CD4-positive, alpha-beta T cell (primary cell): ENCODE measurements at places on chromosomes 3 and 15.

- no peaks in the 10 kb centered on the region for H3K36me3 ChIP-seq
- no peak for DNase-seq
- H3K4me1 ChIP-seq = peaks cover 2% of the 10 kb centered on the region
Observed at GRCh38 chr3:149579838-149580542, 77.8 kb downstream of the WWTR1 start.

GRCh38 chr15:40933517-40933902, 4.4 kb downstream of the DLL4 start:
- DNase-seq = no peak
- H3K36me3 ChIP-seq = no peaks in the 10 kb centered on the region
- H3K27ac ChIP-seq = no peak overlapping the region
- peaks cover 37% of the 10 kb centered on the region for H3K27me3 ChIP-seq
- peaks cover 32% of the 10 kb centered on the region for H3K4me1 ChIP-seq
- H3K4me3 ChIP-seq = no peak overlapping the region

- H3K27ac ChIP-seq = no peak overlapping the region
- no peaks in the 10 kb centered on the region for H3K4me1 ChIP-seq
- peaks cover 78% of the 10 kb centered on the region for H3K36me3 ChIP-seq
- no peak for DNase-seq
- no peak overlapping the region for H3K4me3 ChIP-seq
- no peaks in the 10 kb centered on the region for H3K27me3 ChIP-seq
Observed at GRCh38 chr3:194431554-194431953, 32.5 kb upstream of the GP5 start.

DNA sequence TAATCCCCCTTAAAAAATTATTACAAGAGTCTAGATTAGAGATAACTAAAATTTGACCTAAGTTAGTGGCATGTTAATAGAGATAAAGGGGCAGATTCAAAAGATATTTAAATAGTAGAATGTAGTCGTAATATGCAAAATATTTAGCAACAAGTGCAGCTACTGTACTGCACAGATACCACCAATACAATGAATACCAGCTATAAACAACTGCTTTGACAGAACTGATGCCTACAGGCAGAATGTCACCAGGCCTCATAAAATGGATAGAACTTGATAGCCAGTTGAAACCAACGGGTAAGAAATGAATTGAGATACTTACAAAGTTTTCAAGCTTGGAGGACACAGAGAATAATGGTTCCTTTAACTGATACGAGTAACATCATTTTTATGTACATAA, 249.3 kb upstream of the VEPH1 start:
- no peaks in the 10 kb centered on the region for H3K36me3 ChIP-seq
- H3K4me1 ChIP-seq = no peaks in the 10 kb centered on the region
- no peak overlapping the region for H3K27ac ChIP-seq
- no peak for DNase-seq
- H3K27me3 ChIP-seq = no peaks in the 10 kb centered on the region

GRCh38 chr15:91127236-91127955, 27.3 kb downstream of the SV2B start:
- H3K27ac ChIP-seq = no peak overlapping the region
- DNase-seq = no peak
- H3K4me1 ChIP-seq = no peaks in the 10 kb centered on the region
- H3K27me3 ChIP-seq = peaks cover 14% of the 10 kb centered on the region
- H3K4me3 ChIP-seq = no peak overlapping the region

DNA sequence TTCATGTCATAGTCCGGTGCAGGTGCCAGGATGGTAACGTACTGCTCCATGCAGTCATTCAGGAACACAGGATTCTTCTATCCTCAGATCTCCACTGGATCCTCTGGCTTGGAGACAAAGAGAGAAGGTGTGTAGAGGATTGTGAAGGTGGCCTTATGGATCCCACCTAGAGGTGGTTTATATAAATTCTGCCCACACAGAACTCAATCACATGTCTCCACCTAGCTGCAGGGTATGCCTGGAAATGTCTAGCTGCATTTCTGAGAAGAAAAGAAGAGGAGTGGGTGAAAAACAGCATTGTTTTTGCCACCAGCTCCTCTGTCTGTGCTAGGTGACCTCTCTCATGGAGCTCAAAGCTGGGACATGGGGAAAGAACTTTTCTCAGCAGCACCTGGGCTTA, 478.7 kb downstream of the PDCD6IP start:
- H3K36me3 ChIP-seq = no peaks in the 10 kb centered on the region
- H3K4me3 ChIP-seq = no peak overlapping the region
- DNase-seq = no peak
- H3K4me1 ChIP-seq = no peaks in the 10 kb centered on the region

- no peaks in the 10 kb centered on the region for H3K27me3 ChIP-seq
- no peaks in the 10 kb centered on the region for H3K4me1 ChIP-seq
- no peak for DNase-seq
- H3K27ac ChIP-seq = no peak overlapping the region
Observed at GRCh38 chr3:37537914-37538691, 323.6 kb upstream of the CTDSPL start.

DNA sequence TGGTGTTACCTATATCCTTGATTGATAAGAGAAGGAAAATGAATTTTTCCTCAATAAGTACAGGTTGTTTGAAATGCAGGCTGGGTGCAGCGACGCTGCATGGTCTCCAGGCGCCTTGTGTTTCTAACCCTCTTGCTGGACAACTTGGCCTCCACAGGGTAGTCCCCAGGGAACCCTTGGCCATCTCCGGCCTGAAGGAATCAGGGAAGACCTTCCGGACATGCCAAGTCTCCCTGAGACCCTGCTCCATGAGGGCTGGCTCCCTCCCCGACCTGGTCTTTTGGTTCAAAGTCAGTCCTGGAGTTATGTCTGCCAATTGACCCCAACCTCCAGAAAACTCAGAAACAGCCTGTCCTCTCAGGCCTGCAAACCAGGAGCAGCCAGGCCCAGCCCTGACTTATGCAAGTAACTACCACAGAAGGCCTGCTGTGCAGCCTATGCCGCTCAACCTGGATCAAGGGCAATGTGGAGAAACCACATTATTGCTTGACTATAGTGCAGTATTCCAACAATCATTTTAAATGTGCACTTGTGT, 98.3 kb downstream of the LIPC start:
- H3K27me3 ChIP-seq = no peaks in the 10 kb centered on the region
- no peak overlapping the region for H3K4me3 ChIP-seq
- DNase-seq = no peak
- H3K36me3 ChIP-seq = no peaks in the 10 kb centered on the region
- H3K4me1 ChIP-seq = peaks cover 2% of the 10 kb centered on the region

- no peak for DNase-seq
- H3K27ac ChIP-seq = no peak overlapping the region
- no peak overlapping the region for H3K4me3 ChIP-seq
Observed at GRCh38 chr3:135197246-135197645, 402.2 kb downstream of the EPHB1 start.

GRCh38 chr3:196471551-196471950, 32.0 kb downstream of the RNF168 start:
- no peak overlapping the region for H3K4me3 ChIP-seq
- no peaks in the 10 kb centered on the region for H3K27me3 ChIP-seq
- H3K27ac ChIP-seq = no peak overlapping the region
- DNase-seq = no peak

- H3K36me3 ChIP-seq = no peaks in the 10 kb centered on the region
- peaks cover 13% of the 10 kb centered on the region for H3K4me1 ChIP-seq
- no peak overlapping the region for H3K27ac ChIP-seq
- DNase-seq = no peak
Observed at GRCh38 chr3:45566196-45566595, 28.4 kb upstream of the LIMD1 start.

GRCh38 chr3:194118920-194119319, 17.0 kb upstream of the HES1 start:
- no peak overlapping the region for H3K27ac ChIP-seq
- no peaks in the 10 kb centered on the region for H3K36me3 ChIP-seq
- no peak overlapping the region for H3K4me3 ChIP-seq
- DNase-seq = no peak

DNA sequence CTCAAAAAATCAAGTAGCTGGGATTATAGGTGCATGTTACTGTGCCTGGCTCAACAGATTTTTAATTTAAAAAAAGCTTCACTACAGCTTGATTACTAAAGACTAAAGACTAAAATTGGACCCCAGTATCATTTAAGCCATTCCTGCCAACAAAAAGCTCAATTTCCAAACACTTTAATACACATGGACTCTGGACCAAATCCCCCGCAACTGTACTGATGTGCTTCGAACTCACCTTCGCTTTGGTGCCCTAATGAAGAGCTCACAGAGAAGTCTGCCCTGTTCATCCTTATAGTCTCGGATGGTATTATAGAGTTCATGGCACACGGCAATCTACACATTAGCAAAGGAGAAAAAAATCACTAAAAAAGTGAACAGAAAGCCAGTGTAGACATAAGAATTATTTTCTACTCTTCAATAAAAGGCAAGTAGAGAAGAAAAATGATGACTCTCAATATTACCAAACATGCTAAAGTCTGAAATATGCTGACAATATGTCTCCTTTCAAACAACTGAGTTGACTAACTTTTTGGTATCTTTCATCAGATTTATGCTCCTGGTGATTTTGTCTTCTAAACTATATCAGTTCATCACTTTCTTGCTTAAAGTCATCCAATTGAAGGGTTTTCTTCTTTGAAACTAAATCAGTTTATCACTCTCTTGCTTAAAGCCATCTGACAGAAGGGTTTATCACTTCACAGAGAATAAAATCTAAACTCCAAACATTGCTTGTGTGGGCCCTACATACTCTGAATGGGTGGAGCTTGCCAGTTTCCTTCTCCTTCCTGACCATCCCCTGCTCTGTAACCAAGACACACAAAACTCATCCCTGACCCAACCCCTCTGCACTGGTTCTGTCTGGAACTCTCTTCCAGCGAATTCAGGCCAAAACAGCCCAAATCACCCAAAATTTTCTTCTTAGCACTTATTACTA, 7.2 kb downstream of the PBRM1 start:
- H3K36me3 ChIP-seq = peaks cover 61% of the 10 kb centered on the region
- H3K4me1 ChIP-seq = peaks cover 2% of the 10 kb centered on the region
- no peaks in the 10 kb centered on the region for H3K27me3 ChIP-seq
- H3K27ac ChIP-seq = no peak overlapping the region
- H3K4me3 ChIP-seq = no peak overlapping the region

GRCh38 chr3:153958635-153959595, 162.3 kb upstream of the ARHGEF26 start:
- H3K4me3 ChIP-seq = no peak overlapping the region
- H3K36me3 ChIP-seq = no peaks in the 10 kb centered on the region
- H3K27ac ChIP-seq = no peak overlapping the region
- H3K27me3 ChIP-seq = no peaks in the 10 kb centered on the region
- no peak for DNase-seq
- no peaks in the 10 kb centered on the region for H3K4me1 ChIP-seq
